ENCODE measurements at places on chromosomes 13 and 19.

- DNase-seq = no peak
Observed at GRCh38 chr13:79490824-79491223, 9.9 kb downstream of the NDFIP2 start.

DNA sequence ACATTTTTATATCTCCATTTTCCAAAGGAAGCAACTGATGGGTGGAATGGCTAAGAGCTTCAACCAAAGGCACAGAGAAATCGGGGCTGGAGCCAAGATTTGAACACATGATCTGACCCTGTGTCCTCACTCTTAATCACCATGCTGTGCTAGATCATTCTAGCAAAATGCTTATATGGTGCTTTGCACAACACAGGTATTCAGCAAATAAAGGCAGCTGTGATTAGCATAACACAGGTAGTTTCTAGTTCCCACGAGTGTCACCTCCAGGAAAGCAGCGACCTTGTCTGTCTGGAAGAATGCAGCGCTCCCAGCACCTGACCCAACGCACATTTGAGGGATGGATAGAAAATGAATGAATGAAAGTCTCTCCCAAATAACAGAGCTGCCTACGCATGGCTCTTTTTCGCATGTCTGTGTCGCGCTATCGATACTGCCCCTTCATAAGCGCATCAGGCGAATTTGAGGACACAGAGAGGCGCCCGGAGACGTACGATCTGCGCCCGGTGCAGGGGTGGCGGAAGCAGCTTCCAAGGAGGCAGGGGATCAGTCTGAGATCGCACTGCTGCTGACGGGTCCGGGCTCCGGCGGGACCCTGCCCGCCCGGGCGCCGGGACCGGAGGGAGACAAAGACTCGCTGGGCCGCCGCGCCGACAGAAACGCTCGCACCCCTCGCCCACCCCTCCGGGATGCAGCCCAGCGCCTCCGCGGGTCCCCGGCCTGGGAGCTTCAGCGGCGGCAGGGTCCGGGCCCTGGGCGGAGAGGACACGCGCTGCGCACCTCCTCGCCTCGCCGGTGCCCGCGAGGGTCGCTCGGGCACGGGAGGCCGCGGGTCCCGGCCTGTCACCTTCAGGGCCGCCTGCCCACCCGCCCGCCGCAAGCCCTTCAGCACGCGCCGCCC, 609 bp downstream of the EPS15L1 start:
- DNase-seq = no peak

DNA sequence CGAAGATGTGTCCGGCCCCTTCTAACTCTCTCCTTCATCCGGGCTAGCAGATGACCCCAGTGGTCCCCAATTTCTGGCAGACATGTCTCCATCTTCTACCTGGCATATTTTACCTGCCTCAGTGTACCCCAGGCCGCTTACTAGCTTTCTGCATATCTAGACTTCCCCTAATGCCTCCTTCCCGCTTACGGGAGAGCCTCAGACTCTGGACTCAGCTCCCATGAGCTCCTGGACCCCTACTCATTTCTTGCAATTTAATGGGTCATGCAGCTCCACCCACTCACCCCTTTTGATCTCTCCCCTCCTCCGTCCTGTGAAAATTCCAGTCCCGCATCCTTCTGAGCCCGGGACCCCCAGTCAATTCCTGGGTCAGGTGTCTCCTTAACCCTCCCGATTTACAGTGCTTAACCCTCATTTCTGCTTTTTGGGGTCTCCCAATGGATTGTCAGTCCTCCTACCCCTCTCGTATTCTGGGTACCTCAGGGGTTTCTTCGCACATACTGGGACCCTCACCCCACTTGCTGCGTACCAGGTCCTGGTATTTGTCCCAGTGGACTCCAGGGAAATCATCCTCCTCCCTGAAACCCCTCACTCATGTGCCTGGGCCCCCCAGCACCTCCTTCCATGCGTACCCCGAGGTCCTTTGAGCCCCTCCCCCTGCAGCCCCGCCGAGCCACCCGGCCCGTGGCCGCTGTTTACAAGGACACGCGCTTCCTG, 500 bp upstream of the JUNB start:
- DNase-seq = no peak

GRCh38 chr19:15378534-15379082, 979 bp downstream of the AKAP8 start:
- DNase-seq = peak; percentile 30

DNA sequence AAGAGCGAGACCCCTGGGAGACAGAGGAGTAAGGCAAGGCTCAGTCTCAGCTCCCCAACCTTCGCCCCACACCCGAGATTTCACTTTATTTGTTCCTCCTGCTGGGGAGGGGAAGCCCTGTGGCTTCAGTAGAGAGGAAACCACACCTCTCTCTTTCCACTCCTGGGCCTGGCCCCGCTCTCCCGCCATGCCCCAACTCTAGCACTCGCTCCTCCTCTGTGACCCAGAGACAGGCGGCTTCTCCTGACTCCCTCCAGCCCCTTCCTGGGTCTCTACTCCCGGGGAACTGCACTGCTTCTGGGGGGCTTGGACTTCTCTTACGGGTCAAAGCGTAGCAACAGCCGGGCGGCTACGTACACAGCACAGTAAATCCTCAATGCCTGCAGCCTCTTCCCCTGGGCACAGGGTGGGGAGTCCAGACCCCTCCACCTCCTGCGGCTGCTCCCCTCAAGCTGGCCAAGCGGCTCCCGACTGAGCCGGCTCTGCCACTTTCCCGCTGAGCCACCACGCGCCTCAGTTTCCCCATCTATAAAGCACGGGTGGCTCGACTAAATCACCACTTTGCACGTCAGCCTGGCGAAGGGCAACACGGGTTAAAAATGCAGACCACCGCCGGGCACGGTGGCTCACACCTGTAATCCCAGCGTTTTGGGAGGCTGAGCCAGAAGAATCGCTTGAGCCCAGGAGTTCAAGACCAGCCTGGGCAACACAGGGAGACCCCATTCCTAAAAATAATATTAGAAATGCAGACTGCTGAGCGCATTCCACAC, 1.4 kb downstream of the RNF126 start:
- DNase-seq = no peak

- no peak for DNase-seq
Observed at GRCh38 chr13:51097353-51098043, 13.6 kb downstream of the C13orf42 start.

GRCh38 chr19:780935-781334, 16.3 kb upstream of the PTBP1 start:
- no peak for DNase-seq

DNA sequence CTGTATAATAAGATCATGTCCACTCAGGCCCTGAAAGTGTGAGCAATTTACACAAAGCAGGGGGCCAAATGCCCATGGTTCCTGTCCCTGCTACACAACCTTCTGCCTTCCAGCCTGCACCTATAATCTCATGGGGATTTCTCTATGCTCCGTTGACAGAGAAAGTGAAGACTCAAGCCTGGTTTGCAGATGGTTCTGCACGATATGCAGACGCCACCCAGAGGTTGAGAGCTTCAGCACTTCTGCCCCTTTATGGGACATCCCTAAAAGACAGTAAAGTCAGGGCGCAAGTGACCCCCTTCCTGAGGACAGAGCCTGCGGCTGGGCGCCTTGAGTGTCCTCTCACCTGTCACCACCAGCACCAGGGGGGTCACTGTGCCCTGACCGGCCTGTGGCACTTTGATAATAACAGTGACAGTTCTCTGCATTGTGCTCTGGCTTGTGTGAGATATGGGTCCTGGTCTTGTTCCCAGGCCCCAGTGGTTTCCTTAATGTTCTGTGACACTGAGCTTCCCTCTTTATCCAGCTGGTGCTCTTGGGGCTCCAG, 15.1 kb downstream of the LILRA5 start:
- DNase-seq = no peak

DNA sequence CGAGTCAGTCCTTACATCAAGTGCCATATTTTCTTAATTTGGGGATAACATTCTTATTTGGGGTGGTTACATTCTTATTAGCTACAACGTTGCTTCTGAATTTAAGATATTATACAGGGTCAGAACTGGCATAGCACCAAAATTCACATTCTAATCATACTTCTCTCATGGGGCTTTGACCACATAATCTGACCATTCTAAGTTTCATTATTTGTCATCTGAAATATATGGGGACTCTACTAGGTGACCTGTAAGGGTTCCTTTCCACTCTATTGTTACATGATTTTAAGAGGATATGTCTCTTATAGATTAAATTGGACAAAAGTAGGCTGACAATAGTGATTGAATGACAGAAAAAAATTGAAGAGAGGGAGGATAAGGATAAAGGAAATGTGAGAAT, 536.5 kb downstream of the KCTD12 start:
- DNase-seq = no peak

DNA sequence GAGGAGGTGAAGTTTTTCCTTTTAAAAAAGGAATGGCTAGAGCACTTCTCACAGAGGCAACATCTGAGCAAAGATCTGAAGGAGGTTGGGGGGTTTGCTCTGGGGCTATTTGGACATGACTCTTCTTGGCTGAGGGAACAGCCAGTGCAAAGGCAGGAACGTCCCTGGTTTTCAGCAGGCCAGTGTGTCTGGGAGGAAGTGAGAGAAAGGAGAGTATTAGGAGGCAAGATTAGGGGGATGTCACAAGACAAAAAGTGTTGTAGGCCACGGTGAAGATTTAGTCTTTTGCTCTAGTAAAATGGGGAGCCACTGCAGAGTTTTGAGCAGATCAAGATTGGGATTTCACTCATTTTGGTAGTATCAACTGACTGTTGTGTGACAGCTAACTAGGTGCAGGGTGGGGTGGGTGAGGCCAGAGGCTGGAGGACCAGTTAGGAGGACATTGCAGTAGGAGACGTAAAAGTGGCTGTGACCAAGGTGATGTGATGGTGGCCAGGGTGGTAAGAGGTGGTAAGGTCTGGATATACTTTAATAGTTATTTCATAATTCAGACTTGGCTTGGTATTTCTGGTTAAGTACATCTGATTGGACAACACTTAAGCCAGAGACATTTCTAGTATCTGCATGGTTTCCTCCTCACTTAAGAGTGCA, 40.6 kb downstream of the WDFY2 start:
- DNase-seq = no peak

DNA sequence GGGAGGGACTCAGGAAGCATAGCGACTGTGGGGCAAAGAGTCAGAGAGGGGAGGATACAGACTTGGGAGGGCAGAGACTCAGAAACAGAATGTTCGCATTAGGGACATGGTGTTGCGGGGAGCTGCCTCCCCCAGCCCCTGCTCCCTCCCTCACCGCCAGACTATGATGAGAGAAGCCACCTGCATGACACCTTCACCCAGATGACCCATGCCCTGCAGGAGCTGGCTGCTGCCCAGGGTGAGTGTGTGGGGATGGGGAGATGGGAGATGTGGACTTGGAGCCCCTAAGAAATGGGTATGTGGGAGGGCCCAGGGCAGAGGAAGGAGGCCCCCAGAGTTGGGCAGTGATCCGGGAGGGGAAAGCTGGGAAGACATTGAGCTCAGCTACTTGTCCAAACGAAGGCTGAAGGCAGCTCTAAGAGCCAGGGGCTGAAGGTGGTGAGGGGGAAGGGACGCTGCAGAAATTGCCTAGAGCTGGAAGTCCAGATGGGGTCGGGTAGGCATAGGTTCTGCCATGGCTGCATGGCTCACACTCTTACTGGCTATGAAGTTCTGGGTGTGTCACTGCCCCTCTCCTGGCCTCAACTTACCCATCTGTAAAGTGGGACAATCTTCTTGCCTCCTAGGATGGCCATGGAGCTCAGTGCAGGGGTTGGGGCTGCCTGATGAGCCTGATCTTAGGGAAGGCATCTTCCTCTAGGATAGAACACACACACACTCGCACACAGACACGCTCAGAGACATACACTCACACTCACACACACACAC, 1.4 kb downstream of the SPACA6 start:
- DNase-seq = no peak

GRCh38 chr13:41622432-41623429, 165.4 kb downstream of the RGCC start:
- DNase-seq = no peak

DNA sequence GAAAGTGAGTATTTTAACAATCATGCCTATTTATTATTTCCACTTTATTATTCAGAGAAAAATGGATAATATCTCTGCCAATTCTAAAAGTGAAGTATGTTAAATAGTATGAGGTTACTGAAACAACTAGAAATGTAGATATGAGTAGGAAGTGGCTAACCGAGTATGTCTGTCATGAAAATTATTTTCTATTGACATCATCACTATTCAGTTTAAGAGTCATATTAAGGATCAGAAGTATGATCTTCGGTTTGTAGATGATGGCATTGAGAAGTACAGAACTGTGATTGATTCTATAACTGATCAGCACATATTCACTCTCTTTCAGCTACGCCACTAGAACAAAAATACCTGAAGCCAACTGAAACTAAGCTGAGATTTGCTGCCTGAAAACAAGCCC, 146.4 kb upstream of the SLITRK5 start:
- DNase-seq = no peak

- no peak for DNase-seq
Observed at GRCh38 chr13:50334115-50334778, 319.0 kb downstream of the KCNRG start.

- DNase-seq = peak; percentile 75
Observed at GRCh38 chr19:38015761-38016160, 108.8 kb downstream of the SIPA1L3 start.

- DNase-seq = peak; percentile 63
Observed at GRCh38 chr13:24218977-24219376, 58.5 kb downstream of the SPATA13 start.

- no peak for DNase-seq
Observed at GRCh38 chr19:18070181-18070580, 16.6 kb downstream of the IL12RB1 start.

DNA sequence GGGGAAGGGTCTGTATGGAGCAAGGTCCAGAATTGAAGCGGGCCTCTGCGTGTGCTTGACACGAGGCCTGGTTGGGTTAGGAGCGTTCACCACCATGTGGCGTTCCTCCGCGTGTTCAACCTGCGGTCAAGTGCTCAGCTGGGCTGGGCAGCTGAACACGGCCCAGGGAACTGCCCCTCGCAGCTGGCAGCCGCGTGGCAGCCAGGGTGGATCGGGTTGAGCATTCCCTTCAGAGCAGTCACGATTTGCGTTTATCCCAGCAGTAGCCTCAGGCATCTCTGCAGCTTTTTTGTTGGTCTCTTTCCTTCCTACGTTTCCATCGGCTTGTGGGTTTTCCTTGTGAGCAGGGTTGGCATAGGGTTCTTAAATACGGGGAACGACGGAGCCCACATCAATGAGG, 28.7 kb upstream of the F2RL3 start:
- no peak for DNase-seq

DNA sequence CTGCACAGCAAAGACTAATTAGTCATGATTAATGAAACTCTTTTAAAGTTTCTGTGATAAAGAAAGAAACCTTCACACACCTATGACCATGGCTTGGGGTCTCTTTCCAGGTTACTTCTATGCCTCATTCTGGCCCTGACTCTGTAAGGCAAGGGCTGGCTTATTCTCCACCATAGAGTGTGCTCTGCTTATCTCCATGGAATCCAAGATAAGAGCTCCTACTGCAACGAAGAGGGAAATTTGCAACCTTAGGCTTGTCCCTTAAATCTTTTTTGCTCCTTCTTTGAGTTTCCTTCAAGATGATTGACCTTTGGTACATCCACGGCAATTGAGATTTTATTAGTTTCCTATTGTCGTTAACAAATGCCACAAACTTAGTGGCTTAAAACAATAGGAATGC, 239.9 kb downstream of the SPRY2 start:
- no peak for DNase-seq

GRCh38 chr19:44615863-44616247, 2.5 kb downstream of the IGSF23 start:
- no peak for DNase-seq

GRCh38 chr19:11138601-11139300, 16.8 kb downstream of the SPC24 start:
- peak; percentile 62 for DNase-seq
